Naive thymus-derived CD8-positive, alpha-beta T cell (primary cell): ENCODE measurements at places on chromosomes 4 and X. TPM values are rescaled to one million over a fixed set of nuclear protein-coding genes. Genes with fewer than 3 reads are reported as not detected.

DNA sequence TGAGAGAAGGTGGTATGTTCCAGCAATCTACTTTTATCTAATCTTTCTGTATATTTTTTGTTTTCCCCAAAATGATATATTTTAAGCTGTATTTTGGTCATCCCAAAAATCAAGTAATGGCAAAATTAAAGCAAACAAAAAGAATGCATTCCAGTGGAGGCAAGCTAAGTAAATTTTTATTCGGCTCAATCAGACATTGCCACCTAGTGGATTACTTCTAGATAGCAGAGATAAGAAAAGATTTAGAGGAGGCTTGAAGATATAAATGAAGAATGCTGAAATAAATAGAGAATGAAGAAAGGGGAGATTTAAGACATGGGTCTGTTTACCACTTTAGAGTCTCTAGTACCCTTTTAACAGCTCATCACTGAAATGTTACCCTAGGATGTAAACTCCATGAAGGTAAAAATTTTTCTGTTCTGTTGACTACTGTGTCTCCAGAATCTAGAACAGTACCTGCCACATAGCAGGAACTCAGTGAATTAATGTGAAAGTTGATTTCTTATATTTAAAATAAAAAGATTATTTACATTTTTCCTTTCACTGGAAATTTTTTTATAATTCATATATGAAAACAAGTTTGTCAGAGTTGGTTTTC lies 110.9 kb upstream of the ANK2 start:
- H3K27ac ChIP-seq: no peak overlapping the region
- H3K27me3 ChIP-seq: peaks cover 6% of the 10 kb centered on the region
- no peaks in the 10 kb centered on the region for H3K4me1 ChIP-seq
- DNase-seq: no peak

DNA sequence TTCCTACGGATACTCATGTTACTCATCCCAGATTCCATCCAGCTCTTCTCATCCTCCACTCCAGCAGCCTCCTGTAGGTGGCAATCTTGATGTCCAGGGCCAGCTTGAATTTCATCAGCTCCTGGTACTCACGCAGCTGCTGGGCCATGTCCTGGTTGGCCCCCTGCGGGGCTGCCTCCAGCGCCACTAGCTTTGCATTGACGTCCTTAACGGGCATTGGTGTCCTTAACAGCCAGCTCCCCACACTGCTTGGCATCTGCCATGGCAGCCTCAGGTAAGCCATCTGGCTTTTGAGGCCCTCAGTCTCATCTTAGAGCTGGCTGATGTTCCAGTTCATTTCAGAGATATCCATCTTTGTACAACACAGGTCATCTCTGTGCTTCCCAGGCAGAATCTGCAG lies 223.7 kb downstream of the FGF13 start:
- H3K36me3 ChIP-seq: no peaks in the 10 kb centered on the region
- DNase-seq: no peak
- no peaks in the 10 kb centered on the region for H3K4me1 ChIP-seq
- H3K4me3 ChIP-seq: no peak overlapping the region
- no peaks in the 10 kb centered on the region for H3K27me3 ChIP-seq
- no peak overlapping the region for H3K27ac ChIP-seq

DNA sequence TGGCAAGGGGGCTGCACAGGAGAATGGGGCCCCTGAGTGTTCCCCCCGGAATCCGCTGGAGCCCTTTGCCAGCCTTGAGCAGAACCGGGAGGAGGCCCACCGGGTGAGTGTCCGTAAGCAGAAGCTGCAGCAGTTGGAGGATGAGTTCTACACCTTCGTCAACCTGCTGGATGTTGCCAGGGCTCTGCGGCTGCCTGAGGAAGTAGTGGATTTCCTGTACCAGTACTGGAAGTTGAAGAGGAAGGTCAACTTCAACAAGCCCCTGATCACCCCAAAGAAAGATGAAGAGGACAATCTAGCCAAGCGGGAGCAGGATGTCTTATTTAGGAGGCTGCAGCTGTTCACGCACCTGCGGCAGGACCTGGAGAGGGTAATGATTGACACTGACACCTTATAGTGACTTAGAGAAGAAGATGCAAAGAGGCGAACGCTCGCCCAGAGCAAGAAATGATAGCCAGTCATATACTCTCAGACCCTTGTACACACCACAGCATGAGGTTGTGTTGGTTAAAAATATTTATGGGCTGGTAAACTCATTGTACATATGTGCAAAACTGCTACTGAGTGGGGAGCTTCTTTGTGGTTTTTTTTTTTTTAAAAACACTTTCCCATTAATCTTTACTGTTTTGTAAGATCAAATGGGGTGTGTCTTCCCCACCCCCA lies 52.5 kb downstream of the JADE1 start:
- peak overlapping the region; percentile 76 for H3K27ac ChIP-seq
- H3K36me3 ChIP-seq: peaks cover 9% of the 10 kb centered on the region
- H3K27me3 ChIP-seq: no peaks in the 10 kb centered on the region
- peaks cover 26% of the 10 kb centered on the region for H3K4me1 ChIP-seq

DNA sequence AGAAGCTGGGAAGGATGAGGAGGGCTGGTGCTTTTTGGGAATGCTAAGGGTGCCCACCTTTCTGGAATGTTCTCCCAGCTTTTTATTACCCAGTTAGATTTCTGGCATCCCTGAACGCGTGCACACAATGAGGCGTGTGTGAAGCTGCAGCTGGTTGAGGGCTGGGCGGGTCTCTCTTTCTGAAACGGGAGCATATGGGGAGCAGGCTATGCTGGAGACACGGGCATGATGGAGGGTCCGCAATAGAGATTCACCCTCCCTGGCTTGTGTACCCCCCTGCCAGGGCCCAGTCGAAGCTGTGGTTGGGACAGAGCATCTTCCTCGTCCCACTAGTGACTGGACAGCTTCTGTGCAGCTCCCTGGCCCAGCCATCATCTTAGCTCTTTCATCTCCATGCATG lies 8.5 kb downstream of the NSG1 start:
- peaks cover 8% of the 10 kb centered on the region for H3K27me3 ChIP-seq
- no peak overlapping the region for H3K4me3 ChIP-seq
- DNase-seq: no peak
- peaks cover 44% of the 10 kb centered on the region for H3K4me1 ChIP-seq
- peak overlapping the region; percentile 36 for H3K27ac ChIP-seq

HTN1 gene
- total RNA-seq: not detected

DNA sequence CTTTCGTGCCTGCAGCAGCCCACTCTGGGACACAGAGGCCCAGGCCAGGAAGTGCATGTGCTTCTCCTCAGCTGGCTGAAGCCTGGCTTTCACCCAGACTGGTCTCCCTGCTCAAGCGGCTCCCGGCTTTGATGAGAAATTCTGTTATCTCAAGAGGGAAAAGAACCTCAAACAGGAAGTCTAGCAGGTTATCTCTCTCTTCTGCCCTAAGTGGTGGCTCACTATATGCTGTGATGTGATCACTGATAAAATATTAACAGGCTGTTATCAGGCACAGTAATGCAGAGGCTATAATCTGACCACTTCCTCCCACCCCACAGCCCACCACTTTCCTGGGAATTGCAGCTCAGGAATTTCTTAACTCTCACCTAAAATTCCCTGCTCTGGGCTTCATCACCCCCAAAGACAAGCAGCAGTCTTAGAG lies 13.3 kb downstream of the CLDN2 start:
- no peaks in the 10 kb centered on the region for H3K27me3 ChIP-seq
- H3K4me1 ChIP-seq: no peaks in the 10 kb centered on the region
- DNase-seq: no peak

TSPYL2 gene
- total RNA-seq: 167 TPM

DNA sequence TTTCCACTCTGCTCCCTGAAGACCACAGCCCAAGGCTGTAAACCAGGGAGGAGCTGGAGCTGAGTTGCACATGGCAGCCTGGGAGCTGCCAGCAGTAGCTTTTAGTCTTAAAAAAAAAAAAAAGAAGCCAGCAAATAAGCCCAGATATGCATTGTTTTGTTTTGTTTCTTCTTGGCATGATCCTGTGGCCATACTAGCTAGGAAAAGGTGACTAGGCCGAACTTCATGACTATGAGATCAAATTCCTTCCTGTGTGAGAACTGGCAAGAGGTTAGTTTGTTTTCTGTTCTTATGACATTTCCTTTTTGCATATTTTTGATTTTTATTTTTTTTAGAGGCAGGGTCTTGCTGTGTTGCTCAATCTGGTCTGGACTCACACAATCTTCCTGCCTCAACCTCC lies 323.3 kb downstream of the DCTD start:
- no peak for DNase-seq
- H3K27ac ChIP-seq: no peak overlapping the region
- H3K27me3 ChIP-seq: peaks cover 2% of the 10 kb centered on the region

DNA sequence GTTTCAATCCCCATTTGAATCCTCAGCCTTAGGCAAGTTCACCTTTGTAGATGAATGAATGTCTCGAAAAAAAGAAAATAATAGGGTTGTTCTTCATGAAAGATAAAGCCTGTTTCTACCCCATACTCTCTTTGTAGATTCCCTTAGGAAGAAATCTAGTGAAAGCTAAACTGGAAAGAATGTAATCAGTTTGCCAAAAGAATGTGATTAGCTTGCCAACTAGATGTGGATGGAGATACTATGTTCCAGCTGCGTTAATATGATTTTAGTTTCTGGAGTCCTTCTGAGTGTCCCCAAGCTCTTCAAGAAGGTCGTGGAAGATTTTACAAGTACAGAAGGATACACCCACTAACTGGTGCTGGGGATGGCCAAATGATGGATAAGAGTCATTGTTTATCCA lies 162.3 kb upstream of the EDNRA start:
- no peak for DNase-seq
- no peak overlapping the region for H3K4me3 ChIP-seq
- no peaks in the 10 kb centered on the region for H3K36me3 ChIP-seq
- H3K27ac ChIP-seq: no peak overlapping the region

- no peak for DNase-seq
- no peaks in the 10 kb centered on the region for H3K36me3 ChIP-seq
- H3K4me3 ChIP-seq: no peak overlapping the region
Measured at GRCh38 chr4:10011277-10011676, 10.0 kb downstream of the SLC2A9 start.

- H3K4me3 ChIP-seq: no peak overlapping the region
- no peaks in the 10 kb centered on the region for H3K27me3 ChIP-seq
- peak overlapping the region; percentile 85 for H3K27ac ChIP-seq
Measured at GRCh38 chr4:4323705-4324534, 33.9 kb downstream of the ZBTB49 start.

- H3K27ac ChIP-seq: no peak overlapping the region
- no peak overlapping the region for H3K4me3 ChIP-seq
- no peak for DNase-seq
- H3K4me1 ChIP-seq: no peaks in the 10 kb centered on the region
- peaks cover 9% of the 10 kb centered on the region for H3K27me3 ChIP-seq
- no peaks in the 10 kb centered on the region for H3K36me3 ChIP-seq
Measured at GRCh38 chr4:148780426-148781005, 338.3 kb upstream of the NR3C2 start.
